ENCODE measurements at places on chromosomes 3 and 15.

GRCh38 chr3:113409676-113410075, 31.6 kb downstream of the CFAP44 start:
- no peak for DNase-seq

- DNase-seq: no peak
Observed at GRCh38 chr3:51686512-51687215, 15.6 kb downstream of the TEX264 start.

DNA sequence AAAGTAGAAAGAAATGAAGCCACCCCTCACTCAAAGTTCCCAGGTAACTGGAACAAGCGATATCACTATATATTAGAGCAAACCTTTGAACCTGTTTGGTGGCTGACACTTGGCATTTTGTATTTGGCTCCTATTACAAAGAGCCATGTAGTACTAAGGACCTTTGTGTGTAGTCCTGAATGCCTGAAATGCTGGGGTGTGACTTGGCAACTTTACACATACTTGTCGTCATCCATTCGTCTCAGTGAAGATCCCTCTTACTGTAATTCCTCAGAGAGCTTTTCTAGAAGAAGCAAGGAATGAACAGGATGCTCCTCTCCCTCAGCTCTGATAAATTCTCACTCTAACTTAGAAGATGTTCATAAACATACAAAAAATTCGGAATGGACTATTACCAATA, 216.1 kb upstream of the CDIN1 start:
- no peak for DNase-seq

GRCh38 chr3:123158330-123158729, 43.4 kb upstream of the SEC22A start:
- no peak for DNase-seq

DNA sequence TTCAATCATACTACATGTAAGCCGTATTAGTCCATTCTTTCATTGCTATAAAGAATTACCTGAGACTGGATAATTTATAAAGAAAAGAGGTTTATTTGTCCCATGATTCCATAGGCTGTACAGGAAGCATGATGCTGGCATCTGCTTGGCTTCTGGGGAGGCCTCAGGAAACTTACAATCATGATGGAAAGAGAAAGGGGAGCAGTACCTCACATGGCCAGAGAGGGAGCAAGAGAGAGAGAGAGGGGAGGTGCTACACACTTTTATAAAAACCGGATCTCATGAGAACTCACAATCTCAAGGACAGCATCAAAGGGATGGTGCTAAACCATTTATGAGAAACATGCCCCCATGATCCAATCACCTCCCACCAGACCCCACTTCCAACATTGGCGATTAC, 14.3 kb upstream of the CLASP2 start:
- DNase-seq: no peak

DNA sequence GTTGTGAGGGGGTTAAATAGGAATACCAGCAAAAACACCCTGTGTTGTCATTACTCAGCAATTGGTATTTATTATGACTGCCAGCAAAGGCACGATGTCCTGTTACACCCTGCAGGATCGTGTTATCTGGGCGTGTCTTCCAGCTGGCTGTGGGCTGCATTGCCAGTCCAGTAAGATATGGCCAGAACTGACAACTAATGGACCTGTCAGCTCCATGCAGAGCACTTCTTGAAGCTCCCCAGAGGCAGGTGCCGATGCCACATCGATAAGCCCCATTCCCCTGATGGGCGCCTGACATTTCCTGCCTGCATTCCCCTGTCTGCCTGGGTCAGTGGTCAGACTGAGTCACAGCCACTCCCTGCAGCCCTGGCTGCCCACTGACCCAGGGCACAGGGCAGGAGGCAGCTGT, 79.7 kb upstream of the RASGRF1 start:
- DNase-seq: no peak

DNA sequence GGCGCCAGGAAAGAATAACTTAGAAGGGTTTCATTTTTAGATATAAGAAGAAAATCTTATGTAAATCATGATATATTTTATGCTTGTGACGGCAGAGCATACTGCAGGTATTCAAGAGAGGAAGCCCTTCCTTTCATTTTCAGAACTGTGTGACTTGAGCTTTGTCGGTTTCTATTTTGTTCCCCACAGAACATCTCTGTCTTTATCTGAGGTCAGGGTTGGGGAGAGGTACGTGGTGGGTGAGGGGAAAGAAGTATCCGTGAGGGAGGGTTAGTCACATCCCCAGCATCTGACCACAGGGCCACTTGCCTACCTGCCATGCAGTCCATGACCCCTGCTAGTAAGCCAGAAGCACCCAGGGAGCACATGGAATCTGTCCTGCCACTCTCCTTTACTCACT, 126.5 kb downstream of the DGKG start:
- no peak for DNase-seq

DNA sequence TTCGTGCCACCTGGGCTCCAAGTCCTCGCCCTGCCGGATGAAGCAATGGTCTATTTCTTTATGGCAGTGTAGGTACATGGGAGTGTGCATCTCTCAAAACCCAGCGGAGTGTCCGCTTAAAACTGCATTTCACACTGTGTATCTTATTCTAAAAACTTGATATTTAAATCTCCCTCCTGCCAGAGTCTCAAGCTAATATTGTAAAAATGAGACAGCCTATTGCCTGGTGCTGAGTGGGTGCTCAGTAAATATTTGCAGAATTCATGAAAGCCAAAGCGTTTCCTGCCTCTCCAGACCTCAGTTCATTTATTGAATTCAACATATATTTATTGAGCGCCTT, 330 bp upstream of the TBC1D2B start:
- no peak for DNase-seq

GRCh38 chr15:64071931-64072765, 21.5 kb downstream of the CIAO2A start:
- no peak for DNase-seq

DNA sequence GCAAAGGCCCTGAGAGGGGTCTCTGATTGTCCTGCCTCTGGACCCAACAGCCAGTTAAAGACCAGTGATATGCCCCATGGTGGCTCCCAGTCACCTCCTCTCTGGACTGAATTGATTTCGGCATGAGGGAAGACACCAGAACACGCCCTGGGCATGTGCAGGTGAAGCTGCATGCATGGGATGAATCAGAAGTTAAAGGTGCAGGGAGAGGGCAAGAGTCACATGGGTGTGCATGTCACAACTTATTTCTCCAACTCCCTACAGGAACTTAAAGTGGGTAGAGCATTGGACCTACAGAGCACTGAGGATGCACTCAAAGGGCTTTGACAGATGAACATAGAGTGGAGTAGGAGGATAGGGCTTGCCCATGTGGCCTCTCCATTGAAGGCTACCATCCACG, 16.9 kb upstream of the RHCG start:
- DNase-seq: no peak

DNA sequence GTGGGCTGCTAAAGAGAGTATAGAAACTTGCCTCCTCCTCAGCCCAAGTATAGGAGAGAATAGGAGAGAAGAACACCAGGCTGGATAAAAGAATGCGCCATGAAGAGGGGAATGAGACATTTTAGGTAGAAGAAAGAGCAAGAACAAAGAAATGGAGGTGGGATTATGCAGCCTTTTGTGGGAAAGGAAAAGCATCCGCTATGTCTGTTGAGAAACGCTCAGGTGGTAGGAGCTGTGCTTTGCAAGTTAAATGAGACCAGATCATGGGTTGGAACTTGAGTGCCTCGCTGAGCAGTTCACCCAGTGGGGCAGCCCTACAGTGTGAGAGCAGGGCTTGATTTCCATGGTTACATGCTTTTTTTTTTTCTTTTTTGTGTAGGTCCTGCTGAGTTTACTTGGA, 11.5 kb upstream of the RTP1 start:
- DNase-seq: no peak

DNA sequence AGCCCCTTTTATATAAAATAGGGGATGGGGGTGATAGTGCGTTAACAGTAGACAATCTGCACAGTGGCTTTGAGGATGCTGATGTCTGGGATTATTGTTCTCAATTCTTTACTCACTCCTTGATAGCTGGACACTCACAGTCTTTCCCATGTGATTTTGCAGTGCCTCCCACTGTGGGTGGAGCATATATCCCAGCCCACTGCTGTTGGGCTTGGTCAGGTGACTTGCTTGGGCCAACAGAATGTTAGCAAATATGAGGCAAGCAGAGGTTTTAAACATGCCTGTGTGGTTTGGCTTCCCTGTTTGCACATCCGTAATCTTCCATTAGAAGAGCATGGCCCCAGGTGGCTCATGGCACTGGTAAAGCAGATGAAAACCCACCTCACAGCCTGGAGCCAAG, 46.5 kb downstream of the CPA3 start:
- no peak for DNase-seq

DNA sequence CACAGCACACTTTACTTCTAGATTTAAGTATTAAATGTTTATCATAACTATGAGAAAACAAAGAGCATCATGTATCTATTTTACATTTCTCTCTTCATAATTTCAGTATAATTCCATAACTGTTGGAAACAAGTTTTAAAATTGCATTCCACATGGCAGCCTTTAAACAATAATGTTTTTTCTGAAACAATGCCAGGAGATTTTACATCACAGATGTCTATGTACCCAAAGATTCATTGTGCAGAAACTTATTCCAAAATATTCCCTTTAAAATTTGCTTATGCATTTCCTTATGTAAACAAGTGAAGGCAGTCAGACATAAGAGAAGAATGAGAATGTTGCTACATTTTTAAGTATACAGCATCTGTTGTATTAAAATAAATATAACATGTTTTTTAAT, 324.9 kb upstream of the COL8A1 start:
- no peak for DNase-seq

- DNase-seq: no peak
Observed at GRCh38 chr3:175716446-175716845, 857.3 kb downstream of the NAALADL2 start.

DNA sequence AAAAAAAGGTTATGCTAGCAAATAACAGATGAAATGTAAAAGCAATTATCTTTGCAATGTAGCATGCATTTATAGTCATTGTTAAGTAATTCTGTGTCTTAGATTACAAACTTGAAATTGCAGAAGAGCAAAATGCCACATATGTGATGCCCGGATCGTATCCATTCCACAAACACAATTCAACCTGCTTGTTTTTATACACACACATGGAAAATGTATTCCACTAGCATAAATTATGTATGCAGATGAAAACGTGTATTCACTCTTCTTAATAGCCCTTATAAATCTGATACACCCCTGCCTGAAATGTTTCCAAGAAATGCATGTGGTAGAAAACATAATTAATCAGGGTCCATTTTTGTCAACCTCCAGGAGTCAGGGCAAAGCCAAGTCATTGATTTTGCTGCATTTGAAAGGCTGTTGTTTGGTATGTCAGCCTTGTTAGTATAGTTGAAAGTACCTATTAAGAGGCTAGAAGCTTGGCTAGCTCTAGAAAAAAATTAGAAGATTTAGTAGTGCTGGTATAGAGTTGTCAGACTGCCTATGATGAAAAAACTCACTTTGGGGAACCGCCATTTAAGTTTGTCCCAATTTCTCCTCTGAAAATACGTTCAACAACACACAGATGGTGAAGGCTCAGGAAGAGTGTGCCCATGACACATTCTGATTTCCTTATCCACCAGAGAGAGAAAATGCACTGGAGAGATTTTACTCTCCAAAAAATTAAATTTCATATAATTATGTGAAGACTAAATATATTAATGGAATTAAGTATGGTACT, 69.2 kb upstream of the TMC3 start:
- DNase-seq: no peak

All from cerebellar nuclear complex (tissue), 1 donor.